T-helper 17 cell (primary cell): ENCODE measurements at places on chromosomes 12 and 14.

GRCh38 chr12:43094886-43095575, 457.0 kb downstream of the ADAMTS20 start:
- DNase-seq: no peak

- peak; percentile 18 for DNase-seq
Measured at GRCh38 chr12:10364815-10365622, 24.8 kb downstream of the KLRK1 start.

- DNase-seq: no peak
Measured at GRCh38 chr12:131617596-131618302, 93.1 kb upstream of the SFSWAP start.

GRCh38 chr14:95784137-95784536, 70.2 kb upstream of the TCL1A start:
- DNase-seq: no peak

- no peak for DNase-seq
Measured at GRCh38 chr12:12511021-12511783, 51.5 kb downstream of the DUSP16 start.

GRCh38 chr14:68377459-68377858, 415.4 kb downstream of the ZFP36L1 start:
- no peak for DNase-seq

DNA sequence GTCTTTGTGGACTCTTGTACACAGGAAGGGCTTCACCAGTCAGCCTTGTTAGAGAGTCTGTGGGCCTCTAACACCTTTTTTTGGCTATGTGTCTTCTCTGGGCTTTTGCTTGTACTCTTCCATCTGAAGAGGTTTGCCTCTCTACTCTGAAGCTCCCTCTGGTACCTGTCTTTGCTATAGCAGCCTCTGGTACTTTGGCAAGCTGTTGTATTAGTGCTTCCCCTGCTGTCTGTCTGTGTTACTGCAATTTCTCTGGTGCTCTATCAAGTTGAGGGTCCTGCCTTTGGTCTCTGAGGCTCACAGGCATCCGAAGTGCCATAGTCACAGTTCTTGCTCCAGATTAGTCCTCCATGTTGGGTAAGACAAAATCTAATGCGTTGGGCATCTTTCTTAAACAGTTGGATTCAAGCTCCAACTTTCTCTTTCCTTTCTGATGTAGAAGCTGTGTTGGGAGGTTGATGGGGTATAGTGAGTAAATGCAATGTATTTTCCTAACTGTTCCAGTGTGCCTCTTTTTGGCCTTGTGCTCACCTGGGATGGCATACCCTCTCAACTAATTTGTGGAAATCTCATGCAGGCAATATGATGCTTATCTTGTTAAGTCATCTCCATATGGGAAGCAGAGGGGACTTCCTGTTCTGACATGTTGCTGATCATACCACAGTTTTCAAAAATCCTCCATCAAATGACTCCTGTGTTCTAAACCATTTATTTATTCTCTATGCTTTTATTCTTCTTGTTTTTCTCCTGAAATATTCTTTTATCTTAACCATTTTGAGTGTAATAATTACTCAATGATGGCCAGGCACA, 88.8 kb downstream of the ATF7IP start:
- DNase-seq: no peak

- no peak for DNase-seq
Measured at GRCh38 chr14:61992139-61992538, 229.9 kb downstream of the SNAPC1 start.

- no peak for DNase-seq
Measured at GRCh38 chr14:32666308-32666707, 272.4 kb upstream of the NPAS3 start.

DNA sequence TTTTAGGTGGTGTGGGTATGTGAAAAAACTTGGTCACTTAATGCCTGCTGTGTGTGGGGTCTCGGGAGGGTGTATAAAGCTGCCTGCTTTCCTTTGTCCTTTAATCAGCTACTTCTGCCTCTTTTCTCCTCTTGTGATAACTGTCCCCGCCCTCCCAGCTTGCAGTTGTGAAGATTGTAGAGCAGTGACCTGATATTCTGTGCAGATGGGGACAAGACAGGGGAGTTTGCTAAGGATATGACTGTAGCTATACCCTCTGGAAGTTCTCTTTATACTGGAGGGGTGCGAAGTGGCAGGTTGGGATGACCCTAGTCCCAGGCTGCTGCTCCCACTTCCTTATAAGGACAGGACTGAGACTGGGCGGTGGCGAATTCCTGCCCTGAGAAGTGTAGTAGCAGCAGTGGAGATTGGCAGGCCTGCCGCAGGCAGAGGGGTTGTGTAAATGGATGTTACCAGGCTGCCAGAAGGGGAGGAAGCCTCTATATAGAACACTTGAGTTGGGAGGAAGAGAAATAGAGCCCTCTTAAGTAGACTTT, 835 bp downstream of the MYL6 start:
- DNase-seq: no peak

DNA sequence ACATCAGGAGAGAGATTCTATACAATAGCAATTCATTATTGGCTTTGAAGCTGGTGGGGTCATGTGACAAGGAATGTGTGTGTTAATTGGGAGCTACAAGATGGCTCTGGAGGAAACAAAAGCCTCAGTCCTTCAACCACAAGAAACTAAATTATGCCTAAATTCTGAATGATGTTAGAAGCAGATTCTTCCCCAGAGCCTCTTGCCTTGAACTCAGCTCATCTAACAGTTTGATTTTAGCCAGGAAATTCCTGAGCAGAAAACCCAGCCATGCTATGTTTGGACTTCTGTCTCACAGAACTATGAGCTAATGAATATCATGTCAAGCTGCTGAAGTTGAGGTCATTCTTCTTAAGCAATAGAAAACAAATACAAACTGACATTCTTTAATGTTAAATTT, 274.7 kb downstream of the SLC6A15 start:
- DNase-seq: no peak

GRCh38 chr14:52806115-52806514, 14.7 kb upstream of the GNPNAT1 start:
- DNase-seq: no peak

- DNase-seq: no peak
Measured at GRCh38 chr12:1918081-1918883, at the start of gene CACNA2D4. Gene CACNA2D4 (minus strand): TSS chr12:1918652. CDS start chr12:1918473, 179 bp downstream.

DNA sequence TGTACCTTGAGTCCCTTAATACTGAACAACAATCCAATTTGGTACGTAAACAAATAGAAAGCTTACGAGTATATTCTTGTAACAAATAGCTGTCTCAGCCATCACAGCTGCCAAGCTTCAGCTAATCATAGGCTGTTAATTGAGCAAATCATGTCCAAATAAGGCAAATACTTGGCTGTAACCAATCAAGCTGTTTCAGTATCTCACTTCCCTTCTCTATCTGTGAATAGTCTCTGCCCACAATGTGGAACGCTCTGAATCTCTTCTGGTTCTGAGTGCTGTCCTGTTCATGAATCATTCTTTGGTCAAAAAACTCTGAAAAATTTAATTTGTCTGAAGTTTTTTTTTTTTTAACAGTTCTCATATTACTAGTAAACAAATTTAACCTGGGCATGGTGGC, 5.8 kb upstream of the NEMF start:
- no peak for DNase-seq

- no peak for DNase-seq
Measured at GRCh38 chr14:98093111-98093510, 1178.9 kb downstream of the BCL11B start.

DNA sequence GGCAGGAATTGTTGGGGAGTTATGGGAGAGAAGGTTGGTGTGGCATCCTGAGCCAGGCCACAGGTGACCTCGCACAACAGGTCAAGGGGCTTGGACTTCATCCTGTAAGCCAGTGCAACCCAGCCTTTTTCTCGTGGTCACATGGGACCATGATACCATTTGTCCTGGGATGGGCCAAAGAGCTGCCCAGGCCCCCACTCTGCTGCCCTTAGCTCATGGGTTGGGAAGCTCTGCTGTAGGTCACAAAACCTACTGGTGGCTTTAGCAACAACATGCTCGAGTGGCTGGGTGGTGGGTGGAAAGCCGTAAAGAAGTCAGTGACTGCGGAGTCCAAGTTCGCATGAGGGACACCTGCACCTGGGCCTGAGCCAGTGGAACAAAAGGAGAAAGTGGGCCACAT, 4.6 kb downstream of the CLMN start:
- no peak for DNase-seq

GRCh38 chr14:76615331-76615730, 145.9 kb upstream of the VASH1 start:
- no peak for DNase-seq

- no peak for DNase-seq
Measured at GRCh38 chr12:53657041-53657440, 18.8 kb downstream of the ATP5MC2 start.

- DNase-seq: no peak
Measured at GRCh38 chr14:66380143-66380542, 106.0 kb upstream of the CCDC196 start.

GRCh38 chr12:116332705-116333380, 55.4 kb upstream of the MED13L start:
- DNase-seq: no peak

GRCh38 chr14:84482256-84483071, 1047.5 kb upstream of the FLRT2 start:
- no peak for DNase-seq

DNA sequence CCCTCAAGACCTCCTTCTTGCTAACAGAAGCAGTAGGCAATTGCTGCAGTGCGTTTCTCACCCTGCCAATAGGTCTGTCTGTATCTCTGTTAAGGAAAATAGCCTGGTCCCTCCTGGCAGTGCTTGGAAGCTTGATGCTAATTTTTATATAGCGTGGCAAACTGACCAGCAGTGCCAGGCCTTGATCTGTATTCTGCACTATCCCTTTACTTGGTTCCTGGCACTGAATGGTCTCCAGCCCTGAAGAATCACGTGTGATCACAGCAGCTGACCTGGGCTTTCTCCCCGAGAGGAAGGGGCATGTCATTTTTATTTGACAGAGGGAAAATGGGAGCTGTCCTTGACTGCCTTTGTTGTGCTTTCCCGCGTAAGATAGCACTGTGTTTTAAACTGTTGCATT, 48.7 kb upstream of the TRAF3 start:
- no peak for DNase-seq

DNA sequence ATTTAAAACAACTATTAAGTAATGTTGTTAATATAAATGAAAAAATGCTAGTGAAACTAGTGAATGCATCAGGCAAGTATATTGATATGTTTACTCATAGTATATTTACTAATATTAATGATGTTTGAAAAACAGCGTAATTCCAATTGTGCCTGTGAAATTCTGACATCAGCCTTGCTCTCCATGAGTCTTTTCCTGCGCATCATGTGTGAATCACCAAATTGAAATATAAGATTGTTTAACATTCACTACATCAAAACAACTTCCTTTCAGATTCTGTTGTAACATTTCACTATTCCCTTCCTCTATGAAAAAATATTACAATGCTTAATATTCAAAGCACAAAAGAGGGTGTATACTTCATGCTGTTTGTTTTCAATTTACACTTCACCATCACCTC, 1995.9 kb upstream of the SEL1L start:
- DNase-seq: no peak

GRCh38 chr12:81174664-81175063, 96.8 kb downstream of the ACSS3 start:
- no peak for DNase-seq

DNA sequence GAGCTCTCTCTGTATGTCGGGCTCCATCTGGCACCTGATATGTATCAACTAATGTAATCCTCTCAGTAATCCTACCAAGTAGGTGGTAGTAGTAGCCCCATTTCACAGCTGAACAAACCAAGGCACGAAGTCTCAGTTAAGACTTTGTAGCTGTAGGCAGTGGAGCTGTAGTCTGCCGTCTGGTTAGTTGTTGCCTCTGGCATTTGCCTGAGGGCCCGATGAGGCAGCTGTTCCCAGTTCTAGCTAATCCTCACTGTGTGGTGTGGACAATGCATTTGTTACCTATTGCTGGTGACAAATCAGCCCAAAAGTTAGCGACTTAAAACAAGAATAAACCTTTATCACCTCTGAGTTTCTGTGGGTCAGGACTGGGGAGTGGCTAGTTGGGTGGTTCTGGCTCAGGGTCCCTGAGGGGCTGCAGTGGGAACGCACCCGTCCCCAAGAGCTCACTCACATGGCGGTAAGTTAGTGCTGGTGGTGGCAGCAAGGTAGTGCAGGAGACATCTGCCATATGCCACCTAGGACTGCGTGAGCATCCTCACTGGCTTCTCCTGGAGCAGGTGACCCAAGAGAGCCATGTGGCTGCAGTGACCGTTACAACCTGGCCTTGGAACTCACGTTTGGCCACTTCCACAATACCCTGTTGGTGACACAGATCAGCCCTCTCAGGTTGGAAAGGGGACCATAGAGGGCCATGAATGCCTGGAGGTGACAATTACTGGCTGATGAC, 5.6 kb downstream of the AACS start:
- DNase-seq: no peak

- no peak for DNase-seq
Measured at GRCh38 chr12:23830210-23830609, 119.3 kb downstream of the SOX5 start.

- DNase-seq: no peak
Measured at GRCh38 chr14:26339381-26339780, 258.5 kb downstream of the NOVA1 start.

GRCh38 chr14:58547649-58548048, 90.1 kb upstream of the DACT1 start:
- no peak for DNase-seq

DNA sequence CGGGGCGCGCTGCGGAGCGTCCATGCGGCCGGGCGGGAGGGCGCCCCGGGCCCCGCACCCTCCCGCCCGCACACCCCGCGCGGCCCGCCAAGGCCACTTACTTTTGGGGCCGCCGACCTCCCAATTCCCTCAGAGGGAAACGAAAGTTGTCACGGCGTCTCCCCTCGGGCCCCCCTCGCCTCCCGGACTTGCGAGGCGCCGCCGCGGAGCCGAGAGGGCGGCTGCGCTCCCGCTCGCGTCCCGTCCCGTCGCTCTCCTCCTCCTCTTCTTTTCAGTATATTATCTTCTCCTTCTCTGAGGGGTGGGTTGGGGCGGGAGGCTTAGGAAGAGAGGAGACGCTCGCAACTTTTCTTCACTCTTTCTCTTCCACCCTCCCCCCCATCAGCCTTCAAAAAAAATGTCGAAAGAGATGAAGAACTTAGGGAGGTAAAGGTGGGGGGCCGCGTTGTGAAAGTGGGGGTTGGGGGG, 613 bp downstream of the DUSP16 start:
- DNase-seq: peak; percentile 37

GRCh38 chr14:95102680-95103044, 54.7 kb downstream of the DICER1 start:
- no peak for DNase-seq

DNA sequence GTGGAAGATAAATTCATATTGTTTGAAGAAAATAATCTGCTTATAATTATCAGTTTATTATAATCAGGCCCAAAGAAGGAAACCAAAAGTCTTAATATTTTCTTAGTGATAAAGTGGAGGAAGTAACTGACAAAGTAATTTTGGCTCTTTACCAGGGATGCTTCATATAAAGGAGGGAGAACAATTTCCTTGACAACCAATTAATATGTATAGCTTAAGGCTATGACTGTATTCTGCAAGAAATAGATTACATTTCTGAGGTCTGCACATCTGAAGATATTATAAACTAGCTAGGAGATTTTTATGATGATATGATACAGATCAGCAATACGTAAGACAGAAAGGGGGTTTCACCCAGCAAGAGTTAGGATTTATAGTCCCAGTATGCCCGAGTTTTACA, 90.8 kb downstream of the BICD1 start:
- DNase-seq: no peak

GRCh38 chr14:77260631-77261030, 10.4 kb downstream of the NGB start:
- no peak for DNase-seq
